ENCODE measurements at places on chromosomes 16 and 17. TPM values are rescaled to one million over a fixed set of nuclear protein-coding genes. Genes with fewer than 3 reads are reported as not detected.

GRCh38 chr17:76948726-76949342 lies 80.6 kb downstream of the MGAT5B start:
- DNase-seq = no peak

DNA sequence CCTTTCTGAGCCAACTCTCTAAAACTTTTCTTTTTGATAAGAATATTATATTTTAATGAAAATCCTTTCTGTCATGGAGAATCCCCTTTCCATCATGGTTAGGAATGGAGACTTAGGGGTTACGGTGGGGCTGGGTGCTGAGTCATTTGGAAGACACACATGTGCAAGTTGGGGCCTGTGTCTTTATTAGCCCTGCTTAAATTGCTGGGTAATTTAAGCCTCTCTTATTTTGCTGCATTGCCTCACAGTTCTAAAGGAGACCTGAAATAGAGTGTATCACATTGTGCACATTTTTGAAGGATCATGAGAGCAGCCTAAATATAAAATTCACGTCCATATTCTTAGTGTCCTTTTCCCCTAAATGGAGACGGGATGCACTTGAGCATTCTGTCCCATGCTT lies 61.8 kb upstream of the RBFOX1 start:
- DNase-seq = no peak

DNA sequence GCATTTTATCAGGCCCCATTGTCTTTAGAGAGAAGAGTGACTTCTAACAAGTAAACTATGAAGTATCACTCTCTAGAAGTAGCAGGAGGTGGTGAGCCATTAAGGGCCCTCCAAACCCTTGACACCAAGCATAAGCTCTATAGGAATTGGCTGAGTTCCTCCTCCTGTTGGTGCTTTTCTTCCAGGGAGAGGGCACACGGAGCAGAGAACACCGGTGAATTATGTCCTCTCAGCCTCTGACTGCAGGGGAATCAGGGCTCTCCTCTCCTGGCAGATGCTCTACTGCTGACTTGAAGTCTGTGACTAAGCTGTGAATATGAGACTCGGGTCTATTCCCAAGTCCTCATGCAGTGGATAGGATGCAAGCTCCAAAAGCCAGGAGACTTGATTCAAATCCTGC lies 32.3 kb downstream of the CHD9 start:
- no peak for DNase-seq

DNA sequence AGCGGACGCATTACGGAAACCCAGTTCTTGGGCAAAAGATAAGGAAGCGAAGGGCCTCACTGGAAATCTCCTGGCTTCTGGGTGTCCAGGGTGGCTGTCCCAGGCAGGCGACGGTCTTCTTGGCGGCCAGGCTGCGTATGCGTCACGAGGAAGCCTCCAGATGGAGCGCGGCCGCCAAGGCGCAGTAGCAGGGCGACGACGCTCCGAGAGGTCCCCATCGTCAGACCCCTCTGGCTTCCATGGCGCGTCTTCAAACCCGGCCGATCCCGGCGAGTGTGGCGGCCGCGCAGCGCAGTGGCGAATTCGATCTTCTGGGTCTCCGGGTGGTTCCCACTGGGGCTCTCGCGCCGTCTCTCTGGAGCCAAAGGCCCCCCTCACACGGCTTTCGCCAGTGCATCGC lies 13.8 kb upstream of the ANKRD40CL start:
- DNase-seq = no peak

DNA sequence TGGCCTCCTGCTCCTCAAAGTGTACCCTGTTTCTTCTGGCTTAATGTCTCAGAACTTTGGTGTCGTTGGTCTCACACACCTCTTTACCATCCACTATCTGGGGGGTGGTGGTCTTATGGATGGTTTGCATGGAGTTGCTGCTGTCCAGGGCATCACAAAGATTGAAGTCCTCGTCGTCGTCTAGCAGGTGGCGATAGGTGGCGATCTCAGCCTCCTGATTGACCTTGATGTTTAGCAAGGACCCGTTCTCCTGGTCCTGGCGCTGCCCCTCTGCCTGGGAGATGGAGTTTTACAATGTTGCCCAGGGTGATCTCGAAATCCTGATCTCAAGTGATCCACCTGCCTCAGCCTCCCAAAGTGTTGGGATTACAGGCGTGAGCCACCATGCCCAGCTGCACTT lies 31.1 kb upstream of the HELZ start:
- DNase-seq = no peak

DNA sequence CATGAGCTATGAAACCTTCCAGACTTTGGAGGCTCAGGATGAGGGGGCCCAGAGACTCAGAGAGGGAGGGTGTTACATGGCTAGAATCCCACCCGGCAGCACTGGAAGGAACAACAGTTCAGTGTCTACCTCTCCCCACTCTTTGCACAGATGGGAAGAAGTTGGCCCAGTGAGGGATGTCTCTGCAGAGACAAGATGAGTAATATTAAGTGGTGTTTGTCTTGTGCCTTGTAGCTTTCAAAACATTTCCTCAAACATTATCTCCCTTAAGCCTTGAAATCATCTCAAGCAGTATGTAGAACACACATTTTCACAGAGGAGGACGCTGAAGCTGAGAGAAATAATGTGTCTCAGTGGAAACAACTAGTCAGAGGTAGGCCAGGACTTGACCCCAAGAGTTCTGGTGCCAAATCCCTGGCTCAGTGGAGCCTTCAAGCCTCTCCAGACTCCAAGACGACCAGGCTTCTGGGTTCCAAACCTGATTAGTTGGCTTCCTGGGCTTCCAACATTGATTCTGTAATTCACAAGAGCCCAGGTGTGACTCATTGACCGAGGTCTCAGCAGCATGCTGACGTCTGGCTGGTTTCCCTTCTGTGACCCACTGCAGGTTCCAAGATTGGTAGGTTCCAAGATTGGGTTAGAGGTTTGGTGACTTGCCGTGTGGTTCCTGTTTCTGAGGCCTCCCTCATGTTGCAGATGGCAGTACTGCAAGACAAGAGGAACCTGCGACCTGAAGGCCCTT lies 7.4 kb downstream of the RNF112 start:
- no peak for DNase-seq

DNA sequence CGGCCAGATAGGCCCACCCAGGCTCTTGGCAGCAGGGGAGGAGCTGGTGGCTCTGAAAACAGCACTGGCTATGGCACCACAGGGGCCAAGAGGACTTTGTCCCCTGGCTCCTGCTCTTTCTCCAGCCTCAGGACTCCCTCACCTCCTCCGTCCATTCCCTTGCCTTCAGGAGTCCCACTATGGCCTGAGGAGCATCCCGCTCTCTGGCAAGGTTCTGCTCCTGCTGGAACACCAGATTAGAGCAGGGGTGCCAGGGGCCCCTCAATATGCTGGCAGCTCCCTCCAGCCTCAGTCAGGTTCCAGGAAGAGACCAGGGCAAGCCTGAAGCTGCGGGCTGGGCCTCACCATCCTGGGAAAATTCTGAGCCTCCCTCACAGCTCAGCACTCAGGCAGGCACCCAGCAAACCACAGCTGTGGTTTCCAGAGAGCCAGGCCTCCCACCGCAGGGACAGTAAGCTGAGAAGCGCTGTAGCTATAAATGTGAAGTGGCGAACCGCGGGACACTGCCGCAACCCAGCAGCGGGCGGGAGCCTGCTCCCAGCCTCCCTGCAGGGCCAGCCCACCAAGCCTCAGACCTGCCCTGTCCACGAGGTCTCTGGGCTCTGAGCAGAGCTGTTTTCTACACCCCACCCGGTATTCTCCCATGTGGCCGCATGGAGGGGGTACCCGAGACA lies 25.7 kb downstream of the C17orf100 start:
- no peak for DNase-seq

DNA sequence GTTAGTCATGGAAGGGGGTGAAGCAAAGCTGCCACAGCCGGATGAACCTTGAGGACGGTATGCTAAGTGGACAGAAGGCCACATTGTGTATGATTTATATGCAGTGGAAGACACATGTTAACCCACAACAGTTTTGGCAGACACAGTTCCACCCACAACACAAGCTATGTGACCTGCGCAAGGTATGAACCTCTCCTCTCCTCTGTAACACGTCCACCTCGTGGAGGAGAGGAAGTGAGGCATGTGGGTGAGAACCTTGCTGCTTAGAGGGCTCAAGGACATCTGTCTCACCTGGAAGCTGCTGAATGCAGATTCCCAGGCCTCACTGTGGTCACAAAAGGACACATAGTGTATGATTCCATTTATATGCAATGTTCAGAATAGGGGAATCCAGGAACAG lies 136.1 kb upstream of the PLCG2 start:
- no peak for DNase-seq

GRCh38 chr16:16989368-16989767 lies 481.4 kb downstream of the XYLT1 start:
- no peak for DNase-seq

Gene CAMKK1
- polyA plus RNA-seq = 10.8 TPM

Gene PSMD3
- 48.1 TPM for polyA plus RNA-seq
